ENCODE measurements at places on chromosomes 5 and 9. TPM values are rescaled to one million over a fixed set of nuclear protein-coding genes. Genes with fewer than 3 reads are reported as not detected.

The TSSK1B gene
- 0.26 TPM for total RNA-seq

The CCDC192 gene
- total RNA-seq: not detected

The PLAC8L1 gene
- 0.53 TPM for total RNA-seq

The CD72 gene
- 0.90 TPM for total RNA-seq

The UBE2QL1 gene
- not detected for total RNA-seq

The SLC6A3 gene
- total RNA-seq: not detected

The DOCK2 gene
- total RNA-seq: not detected

The DCANP1 gene
- total RNA-seq: not detected

The AK1 gene
- 19.0 TPM for total RNA-seq

The NRG2 gene
- total RNA-seq: under 0.01 TPM

The SPATA31E1 gene
- total RNA-seq: not detected

The RCL1 gene
- 13.2 TPM for total RNA-seq

The TRIM7 gene
- 35.7 TPM for total RNA-seq

The MYOT gene
- not detected for total RNA-seq

The C5orf52 gene
- not detected for total RNA-seq

The GABRG2 gene
- not detected for total RNA-seq

The C9 gene
- total RNA-seq: not detected

All from bronchial epithelial cell (primary cell).